ENCODE measurements at places on chromosomes 3 and 15.

GRCh38 chr15:88878720-88879184 is 16.6 kb downstream of the HAPLN3 start:
- DNase-seq: peak; percentile 21

DNA sequence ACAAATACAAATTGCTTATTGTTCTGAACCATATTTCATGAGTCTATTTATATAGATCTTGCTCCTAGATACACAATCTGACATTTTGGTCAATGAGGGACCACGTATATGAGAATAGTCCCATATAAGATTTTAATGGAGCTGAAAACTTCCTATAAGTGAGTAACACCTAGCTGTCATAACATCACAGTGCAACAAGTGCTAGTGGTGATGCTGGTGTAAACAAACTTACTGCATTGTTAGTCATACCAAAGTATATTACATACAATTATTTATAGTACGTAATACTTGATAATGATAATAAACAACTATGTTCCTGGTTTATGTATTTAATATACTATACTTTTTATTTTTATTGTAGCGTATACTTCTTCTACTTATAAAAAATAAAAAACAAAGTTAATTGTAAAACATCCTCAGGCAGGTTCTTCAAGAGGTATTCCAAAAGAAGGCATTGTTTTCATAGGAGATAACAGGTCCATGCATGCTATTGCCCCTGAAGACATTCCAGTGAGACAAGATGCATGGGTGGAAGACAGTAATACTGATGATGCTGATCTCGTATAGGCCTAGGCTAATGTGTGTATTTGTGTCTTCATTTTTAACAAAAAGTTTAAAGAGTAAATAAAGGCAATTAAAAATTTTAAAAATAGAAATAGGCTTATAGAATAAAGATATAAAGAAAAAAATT is 46.8 kb upstream of the NAALADL2 start:
- DNase-seq: no peak

GRCh38 chr15:74829486-74829885 is 3.1 kb downstream of the CPLX3 start:
- DNase-seq: no peak

DNA sequence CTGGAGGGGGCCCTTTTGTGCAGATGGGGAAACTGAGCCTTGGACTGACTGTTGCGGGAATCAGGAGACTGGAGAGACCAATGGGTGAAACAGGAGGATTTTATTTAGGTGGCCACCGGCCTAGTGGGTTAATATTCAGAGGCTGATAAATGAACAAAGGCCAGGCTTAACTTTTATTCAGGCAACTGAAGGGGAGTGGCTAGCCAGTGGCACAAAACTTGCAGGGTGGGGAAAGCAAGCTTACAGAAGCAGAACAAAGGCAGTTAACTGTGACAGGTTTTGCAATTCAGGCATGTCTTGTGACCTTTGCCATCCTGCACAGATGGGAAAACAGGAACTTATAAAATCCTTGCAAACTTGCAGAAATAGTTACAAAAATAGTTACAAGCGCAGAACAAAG is 24.9 kb upstream of the ACAD9 start:
- DNase-seq: no peak

DNA sequence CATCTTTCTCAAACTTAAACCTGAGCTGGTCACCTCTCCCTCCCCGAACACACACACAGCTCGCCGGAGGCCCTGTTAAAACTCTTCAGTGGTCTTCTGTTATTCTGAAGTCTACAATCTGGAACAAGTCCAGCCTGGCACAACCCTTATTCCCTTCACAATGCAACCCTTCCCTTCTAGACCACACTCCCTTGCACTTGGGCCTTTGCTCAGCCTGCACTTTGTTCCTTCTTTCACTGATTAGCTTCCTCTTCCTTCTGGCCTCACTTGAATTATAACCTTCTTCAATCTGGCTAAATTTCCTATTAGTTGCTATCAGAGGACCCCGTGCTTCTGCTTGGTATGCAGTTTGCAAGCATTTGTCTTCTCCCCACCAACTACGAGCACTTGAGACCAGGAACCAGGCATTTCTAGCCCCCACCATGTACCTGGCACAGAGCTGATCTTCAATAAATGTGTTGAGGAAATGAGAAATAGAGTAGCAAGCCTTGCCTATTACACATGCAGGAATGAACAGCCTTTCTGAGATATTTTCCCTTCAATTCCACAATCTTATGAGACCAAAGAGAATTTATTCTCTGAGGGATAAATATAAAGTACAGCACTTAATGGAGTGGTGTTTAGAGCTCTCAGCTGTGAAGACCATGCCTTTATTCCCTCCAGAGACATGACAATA is 663.1 kb upstream of the ADAMTS9 start:
- DNase-seq: no peak

- DNase-seq: no peak
These were observed 251.0 kb upstream of the TLE3 start for GRCh38 chr15:70348581-70349344.

- DNase-seq: no peak
These were observed 577.5 kb downstream of the DIPK2A start for GRCh38 chr3:144549166-144549565.

- no peak for DNase-seq
These were observed 12.5 kb upstream of the B3GALNT1 start for GRCh38 chr3:161117646-161118045.

DNA sequence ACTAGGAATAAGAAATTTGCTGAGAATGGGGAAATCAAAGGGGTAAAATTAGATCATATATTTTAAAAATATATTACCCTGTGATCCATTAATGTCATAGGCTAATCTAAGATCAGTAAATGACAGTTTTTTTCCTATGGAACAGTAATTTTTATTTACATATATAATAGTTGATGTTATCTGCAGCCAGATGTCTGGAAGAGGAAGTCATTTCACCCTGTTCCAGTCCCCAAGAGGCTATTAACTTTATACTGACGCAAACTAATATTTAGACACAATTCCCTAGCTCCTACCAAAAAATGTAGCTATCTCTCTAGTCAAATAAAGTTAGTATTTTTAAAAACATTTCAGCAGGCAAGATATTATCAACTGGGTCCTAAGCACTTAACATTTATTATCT is 558.0 kb downstream of the MECOM start:
- DNase-seq: no peak

DNA sequence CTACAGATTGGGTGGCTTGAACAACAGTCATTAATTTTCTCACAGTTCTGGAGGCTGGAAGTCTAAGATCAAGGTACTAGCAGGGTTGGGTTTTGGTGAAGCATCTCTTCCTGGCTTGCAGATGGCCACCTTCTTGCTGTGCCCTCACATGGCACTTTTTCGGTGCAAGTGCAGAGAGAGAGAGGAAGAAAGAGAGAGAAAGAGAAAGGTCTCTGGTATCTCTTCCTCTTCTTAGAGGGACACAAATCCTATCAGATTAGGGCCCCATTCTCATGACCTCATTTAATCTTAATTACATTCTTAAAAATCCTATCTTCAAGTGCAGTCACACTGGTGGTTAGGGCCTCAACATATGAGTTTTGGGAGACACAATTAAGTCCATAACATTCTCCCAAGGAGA is 167.1 kb downstream of the NFKBIZ start:
- no peak for DNase-seq

DNA sequence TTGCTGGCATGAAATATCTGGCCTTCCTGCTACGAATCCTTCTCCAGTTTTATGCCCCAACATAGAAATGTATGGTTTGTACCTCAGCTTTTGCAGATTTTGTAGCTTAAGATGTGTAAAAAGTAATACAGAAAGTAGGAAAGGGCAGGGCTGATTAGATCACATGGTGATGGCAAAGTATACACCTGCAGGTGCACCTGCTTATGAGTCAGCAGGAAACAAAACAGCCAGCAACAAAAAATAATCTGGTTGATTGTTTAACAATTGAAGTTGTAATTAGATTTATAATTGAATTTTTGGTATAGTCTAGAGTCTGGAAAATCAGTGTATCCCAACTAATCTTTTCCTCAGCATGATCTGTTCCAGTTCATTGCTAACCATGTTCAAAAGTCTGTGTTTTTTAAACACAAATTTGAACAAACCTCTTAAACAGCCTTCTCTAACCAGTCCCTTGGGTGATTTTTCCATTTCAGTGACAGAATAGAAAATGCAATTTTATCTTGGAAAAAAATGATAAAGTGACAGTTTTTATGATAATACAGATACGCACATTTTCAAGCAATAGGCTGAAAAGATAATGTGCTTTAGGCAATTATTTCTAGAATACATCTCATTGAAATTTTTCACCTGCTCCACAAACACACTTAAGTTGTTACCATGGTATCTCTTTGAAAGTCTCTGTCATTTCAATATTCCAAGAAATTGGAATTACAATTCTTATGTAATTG is 477.4 kb downstream of the NAALADL2 start:
- DNase-seq: peak; percentile 89

GRCh38 chr3:116020989-116021388 is 397.7 kb downstream of the GAP43 start:
- DNase-seq: no peak

DNA sequence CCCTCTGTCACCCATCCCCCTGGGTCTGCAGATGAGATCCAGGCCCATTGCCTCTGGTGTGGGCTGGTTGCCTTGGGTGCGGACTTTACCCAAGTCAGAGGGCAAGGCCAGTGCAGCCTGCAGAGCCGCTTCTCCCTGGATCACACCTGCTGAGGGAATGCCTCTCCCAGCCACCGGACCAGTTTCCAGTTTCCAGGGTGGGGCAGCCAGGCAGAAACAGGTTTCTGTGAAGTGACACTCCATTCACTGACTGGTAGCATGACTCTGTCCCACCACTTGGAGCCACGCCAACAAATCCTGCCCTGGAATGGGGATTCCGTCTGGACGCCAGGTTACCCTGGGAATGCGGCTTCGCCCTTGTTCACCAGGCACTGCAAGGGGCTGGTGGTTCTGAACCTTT is 30.0 kb downstream of the PAQR5 start:
- DNase-seq: no peak

- no peak for DNase-seq
These were observed 104.0 kb downstream of the KLHL25 start for GRCh38 chr15:85690561-85691231.

DNA sequence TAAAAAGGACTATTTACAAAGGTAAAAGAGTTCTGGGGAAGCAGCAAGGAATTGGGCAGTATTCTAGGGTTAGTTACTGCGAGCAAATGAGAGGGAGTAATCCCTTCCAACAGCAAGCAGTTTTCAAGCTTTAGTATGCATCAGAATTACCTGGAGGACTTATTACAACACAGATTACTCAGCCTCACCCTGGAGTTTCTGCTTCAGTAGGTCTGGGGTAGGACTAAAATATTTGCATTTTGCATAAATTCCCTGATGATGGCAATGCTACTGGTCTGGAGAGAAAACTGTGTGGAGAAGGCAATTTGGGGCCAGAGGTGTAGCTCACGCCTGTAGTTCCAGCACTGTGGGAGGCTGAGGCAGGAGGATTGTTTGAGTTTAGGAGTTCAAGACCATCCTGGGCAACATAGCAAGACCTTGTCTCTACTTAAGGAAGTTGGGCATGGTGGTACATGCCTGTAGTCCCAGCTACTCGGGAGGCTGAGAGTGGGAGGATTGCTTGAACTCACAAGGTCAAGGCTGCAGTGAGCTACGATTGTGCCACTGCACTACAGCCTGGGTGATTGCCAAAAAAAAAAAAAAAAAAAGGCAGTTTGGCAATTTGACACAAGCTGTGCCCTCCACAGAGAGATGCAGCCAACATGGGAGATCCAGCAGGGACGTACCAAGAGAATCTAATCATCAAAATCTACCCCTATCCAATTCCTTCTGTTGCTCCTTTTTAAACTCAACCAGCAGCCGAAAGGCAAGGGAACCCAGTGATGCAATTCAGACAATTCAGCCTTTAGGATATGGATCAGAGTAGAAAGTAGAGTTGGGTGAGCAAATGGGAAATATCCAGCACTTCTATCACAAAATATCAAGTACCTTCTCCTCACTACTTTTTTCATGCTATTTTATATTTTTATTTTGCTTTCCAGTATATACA is 27.1 kb upstream of the AP4E1 start:
- no peak for DNase-seq

- no peak for DNase-seq
These were observed 69.6 kb downstream of the ERC2 start for GRCh38 chr3:56398659-56399058.

- DNase-seq: no peak
These were observed 1.7 kb downstream of the P2RY13 start for GRCh38 chr3:151327571-151328198.

GRCh38 chr15:75763137-75763611 is 50.5 kb upstream of the CSPG4 start:
- no peak for DNase-seq

Data from NCI-H2081 (cell line).